M059J (cell line): ENCODE measurements at places on chromosomes 13 and 19.

DNA sequence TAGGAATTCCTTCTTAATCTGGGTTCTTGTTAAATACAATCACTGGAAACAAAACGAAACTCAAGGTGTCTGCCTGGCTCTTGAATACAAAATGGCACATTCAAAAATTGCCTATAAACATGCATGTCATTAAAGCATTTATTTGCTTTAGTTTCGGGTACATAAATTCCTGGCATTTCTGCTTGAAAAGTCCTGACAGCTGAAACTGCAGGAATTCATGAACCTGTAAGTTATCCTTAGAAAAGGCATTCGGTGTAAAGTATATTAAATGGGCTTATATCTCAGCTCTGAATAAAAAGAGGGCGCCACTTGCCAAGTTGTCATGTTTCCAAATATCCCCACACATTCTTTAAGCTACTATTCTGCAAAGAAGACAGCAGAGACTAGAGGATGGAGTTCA, 32.9 kb downstream of the RXFP2 start:
- DNase-seq: no peak

GRCh38 chr13:89401264-89401675, 1730.1 kb downstream of the SLITRK5 start:
- peak; percentile 7 for DNase-seq

GRCh38 chr13:29464105-29464679, 131.3 kb downstream of the SLC7A1 start:
- no peak for DNase-seq

- DNase-seq: no peak
Measured at GRCh38 chr19:3914199-3914598, 18.7 kb upstream of the NMRK2 start.

DNA sequence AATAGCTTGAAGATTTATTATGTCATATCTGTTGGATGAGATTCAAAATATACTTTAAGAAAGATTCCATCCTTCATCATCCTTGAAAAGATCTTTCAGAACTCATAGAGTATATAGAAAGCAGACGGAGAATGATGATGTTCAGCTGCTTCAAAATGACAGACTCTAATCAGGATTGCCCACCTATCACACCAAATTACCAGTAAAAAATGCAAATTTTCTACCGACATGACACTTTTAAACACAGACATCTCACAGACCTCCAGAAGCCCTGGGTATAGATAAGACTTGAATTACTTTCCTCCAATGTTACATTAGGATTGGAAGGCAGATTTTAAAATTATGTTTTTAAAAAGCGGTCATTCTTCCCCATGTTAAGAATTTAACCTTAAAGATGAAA, 235.5 kb downstream of the GPC6 start:
- DNase-seq: no peak

DNA sequence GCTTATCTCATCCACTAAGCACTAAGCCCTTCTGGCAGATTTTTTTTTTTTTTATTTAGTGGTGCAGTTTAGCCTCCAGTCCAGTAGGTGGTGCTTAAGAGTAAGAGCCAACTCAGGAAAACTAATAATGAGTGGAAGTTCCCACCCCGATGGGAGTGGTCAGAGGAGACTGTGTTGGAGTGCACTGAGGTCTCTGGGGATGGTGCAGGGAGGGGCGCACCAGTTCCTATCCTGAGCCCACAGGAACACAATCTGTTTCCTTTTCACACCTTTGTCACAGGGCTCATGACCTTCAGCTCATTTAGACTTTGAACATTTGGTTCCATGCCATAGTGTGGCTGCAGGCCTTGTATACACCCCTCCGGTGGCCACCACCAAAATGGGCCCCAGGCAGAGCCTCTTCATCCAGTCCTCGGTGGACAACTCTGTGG, 367.4 kb downstream of the SPRY2 start:
- peak; percentile 12 for DNase-seq

- no peak for DNase-seq
Measured at GRCh38 chr13:79226250-79226649, 179.8 kb downstream of the RBM26 start.

DNA sequence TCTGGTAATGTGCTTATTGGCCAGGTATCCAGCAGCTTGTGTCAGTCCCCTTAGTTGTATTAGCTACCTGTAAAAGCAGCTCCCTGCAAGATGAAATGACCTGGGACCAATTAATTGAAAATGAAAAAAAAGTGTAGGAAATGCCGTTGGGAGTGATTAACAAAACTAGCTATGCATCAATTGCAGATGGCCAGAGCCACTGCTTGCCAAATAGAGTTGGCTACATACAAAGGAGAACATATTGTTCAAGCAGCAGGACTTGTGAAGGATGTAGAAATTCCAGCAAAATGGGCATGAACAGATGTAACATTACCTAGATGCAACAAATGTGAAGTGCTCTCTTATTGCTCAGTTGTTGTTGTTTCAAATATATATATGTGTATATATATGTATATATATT, 300.5 kb downstream of the PCDH17 start:
- DNase-seq: no peak

- DNase-seq: no peak
Measured at GRCh38 chr13:81487151-81487550, 1146.2 kb upstream of the SPRY2 start.

- DNase-seq: no peak
Measured at GRCh38 chr13:46593398-46593797, 40.4 kb downstream of the LRCH1 start.

DNA sequence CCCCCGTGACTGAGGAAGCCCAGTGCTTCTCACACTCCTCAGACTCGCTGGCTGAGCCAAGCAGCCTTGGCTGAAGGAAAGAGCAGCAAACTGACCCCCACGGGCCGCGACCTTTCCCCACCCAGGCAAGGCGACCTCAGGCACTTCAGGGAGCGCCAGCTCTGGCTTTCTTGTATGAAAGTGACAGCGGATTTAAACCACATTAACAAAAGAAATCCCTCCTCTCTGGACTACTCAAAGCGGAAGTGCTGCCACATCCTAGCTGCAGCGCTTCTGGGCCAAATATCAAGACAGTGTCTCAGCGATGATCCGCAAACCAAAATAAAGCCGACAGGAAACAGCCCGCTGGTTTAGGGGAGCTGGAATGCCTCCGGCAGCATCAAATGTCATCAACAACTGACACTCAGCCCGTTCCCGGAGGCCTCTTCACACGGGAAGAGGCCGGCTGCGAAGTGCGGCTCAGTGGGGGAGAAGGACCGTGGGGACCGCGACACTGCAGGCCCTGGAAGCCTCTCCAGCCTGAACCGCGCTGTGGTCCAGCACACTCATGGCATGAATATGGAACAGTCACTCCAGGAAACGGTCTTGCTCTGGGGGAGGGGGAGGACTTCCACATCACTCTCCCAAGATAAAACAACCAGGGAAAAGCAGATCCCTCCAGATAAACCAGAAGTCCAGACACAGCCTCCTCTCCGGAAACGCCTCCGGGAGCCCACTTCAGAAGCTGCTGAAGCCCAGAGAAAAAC, 1.4 kb downstream of the RASA3 start:
- peak; percentile 94 for DNase-seq

DNA sequence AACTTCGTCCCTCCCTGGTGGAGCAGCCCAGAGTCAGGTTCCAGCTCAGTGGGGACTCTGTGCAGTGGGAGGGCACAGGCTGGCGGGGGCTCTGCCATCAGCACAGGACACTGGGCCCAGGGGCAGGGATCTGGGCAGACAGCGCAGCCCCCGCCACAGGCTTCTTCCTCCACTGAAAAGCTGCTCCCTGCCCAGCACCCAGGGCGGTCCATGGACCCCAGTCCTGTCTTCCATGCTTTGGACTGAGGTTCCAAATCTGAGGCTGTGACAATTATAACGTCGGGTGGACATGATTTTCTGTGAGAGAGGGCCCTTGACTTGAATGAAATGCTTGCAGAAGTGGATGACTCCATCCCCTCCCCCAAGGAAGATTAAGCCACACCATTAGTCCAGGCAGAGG, 21.2 kb upstream of the NCCRP1 start:
- DNase-seq: no peak
